IMR-90 (cell line): ENCODE measurements at places on chromosomes 11 and 22. TPM values are rescaled to one million over a fixed set of nuclear protein-coding genes. Genes with fewer than 3 reads are reported as not detected.

GRCh38 chr11:130798801-130799200, 117.5 kb downstream of the SNX19 start:
- no peak for DNase-seq

The SYT9 gene
- not detected in 2 replicates for total RNA-seq

The ADAMTS8 gene
- total RNA-seq, result under 0.01 TPM in 2 replicates

DNA sequence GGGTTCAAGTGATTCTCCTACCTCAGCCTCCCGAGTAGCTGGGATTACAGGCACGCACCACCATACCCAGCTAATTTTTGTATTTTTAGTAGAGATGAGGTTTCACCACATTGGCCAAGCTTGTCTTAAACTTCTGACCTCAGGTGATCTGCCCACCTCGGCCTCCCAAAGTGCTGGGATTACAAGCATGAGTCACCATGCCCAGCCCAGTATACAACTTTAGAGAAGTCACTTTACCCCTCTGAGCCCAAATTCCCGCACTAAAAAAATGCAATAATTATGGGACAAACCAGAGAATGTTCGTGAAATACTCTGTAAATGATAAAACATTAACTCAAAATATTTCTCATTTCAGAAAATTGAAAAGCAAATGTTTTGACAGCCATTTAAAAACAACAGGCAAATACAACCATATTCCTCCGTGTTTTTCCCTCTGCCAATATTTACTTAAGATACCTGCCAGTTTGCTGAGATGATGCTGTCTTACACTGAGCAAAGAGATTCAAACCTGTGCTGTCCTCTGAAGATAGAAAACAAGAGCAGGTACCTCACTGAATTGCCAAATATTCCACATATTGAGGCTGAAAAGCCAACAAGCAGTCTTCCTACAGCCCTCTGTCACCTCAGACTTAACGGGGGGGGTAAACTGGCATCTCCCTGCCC, 9.6 kb downstream of the PLEKHA7 start:
- DNase-seq, result no peak

- DNase-seq, result no peak
These were observed 167.5 kb downstream of the KIRREL3 start for GRCh38 chr11:126833065-126833464.

DNA sequence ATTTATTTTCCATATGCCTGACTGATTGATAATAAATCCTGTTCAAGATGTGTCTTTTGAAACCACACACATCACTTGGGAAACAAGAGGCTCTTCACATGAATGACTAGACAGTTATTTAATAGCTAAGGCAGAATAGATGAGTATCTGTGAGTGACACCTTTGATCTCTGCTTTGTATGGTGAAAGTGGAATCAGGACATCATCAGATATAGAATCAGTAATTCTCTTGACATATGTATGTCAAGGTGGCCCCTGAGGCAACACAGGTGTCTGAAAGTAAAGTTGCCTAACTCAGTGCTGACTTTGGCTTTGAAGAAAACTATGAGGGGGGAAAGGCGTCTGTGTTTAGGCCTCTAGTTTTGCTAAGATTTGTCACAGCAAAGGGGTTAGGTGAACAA, 11.5 kb upstream of the CASP4 start:
- no peak for DNase-seq
